ENCODE measurements at places on chromosomes 7 and 10. TPM values are rescaled to one million over a fixed set of nuclear protein-coding genes. Genes with fewer than 3 reads are reported as not detected.

The KLF6 gene
- total RNA-seq: 236 TPM

The PDK4 gene
- not detected for total RNA-seq

The IDI2 gene
- not detected for total RNA-seq

- DNase-seq: no peak
These were observed 631.0 kb upstream of the ANKRD30A start for GRCh38 chr10:36494371-36494770.

DNA sequence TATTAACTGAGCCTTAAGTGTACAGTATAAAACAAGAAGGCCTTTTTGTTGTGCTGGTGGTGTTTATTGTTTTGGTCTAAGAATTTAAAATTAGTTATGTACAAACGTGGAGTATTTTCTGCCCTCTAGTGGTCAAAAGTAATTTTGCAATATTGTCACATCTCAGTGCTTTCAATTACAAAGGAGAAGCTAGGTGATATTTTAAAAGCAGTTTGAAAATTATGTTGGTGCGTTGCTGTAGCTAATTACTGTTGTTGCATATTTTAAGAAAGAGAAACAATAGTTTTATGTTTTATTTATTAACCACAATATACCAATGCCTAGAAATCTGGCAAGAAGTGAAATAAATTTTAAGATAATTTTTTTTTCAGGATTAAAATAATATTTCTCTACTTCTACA is 11.4 kb downstream of the NPVF start:
- DNase-seq: no peak

- DNase-seq: no peak
These were observed 4.2 kb upstream of the OR2A2 start for GRCh38 chr7:144105211-144105610.

The AOC1 gene
- not detected for total RNA-seq

The NRG3 gene
- not detected for total RNA-seq

DNA sequence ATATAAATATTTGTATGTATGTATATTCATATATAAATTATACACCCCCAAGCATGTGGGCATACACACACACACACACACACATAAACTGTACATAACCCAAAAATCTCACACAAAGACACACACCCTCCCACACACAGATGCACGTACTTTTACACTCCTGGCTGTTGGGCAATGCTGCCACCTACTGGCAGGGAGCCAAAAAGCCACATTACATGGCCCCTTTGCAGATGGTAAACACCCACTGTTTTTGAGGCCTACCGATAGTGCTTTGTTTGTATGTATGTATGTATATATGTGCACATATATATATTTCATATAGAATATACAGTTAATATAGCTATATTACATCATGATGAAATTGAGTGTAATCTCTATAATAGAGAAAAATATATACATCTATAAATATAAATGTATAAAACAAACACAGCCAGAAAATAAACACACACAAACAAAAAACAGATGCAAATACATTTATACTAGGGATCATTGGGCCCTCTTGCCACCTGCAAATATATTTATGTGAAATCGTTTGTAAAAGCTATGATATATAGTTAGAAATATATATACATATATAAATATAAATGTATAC is 120.1 kb upstream of the ACBD5 start:
- DNase-seq: peak; percentile 78

DNA sequence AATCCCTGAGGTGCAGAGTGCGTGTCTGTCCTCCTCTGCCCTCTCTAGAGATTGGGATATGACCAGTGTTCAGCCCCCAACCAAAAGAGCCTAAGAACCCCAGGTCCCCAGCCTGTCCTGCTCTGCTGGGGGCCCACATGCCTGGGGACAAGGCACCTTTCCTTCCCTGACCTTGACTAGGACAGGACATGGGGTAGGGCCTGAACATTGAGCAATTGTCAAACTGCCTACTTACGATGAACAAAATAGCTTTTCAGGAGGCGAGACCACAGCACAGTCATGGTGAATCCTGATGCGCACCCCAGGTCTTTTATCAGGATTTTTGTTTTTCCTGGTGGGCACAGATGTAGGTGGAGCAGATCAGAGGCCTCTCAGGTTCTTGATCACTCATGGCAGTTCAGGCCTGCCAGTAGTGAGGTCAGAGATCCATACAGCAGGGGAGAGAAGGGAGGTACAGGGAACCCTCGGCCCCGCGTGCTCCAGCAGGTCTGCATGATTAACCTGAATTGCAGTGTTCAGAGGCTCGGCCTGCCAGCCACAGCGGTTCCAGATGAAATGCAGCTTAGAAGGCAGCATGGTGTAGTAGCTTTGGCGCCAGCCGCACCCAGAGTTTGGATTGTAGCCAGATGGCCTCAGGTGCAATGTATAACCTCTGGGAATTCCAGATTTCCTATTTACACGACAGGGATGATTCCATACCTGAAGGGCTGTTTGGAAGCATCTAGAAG is 191.3 kb downstream of the CUX1 start:
- DNase-seq: no peak

The CFAP46 gene
- not detected for total RNA-seq

GRCh38 chr10:28925121-28925663 is 247.9 kb downstream of the BAMBI start:
- no peak for DNase-seq

The ZSCAN25 gene
- total RNA-seq: 26.5 TPM

- DNase-seq: no peak
These were observed 166.7 kb downstream of the NRF1 start for GRCh38 chr7:129777993-129778769.

The MMRN2 gene
- total RNA-seq: not detected

DNA sequence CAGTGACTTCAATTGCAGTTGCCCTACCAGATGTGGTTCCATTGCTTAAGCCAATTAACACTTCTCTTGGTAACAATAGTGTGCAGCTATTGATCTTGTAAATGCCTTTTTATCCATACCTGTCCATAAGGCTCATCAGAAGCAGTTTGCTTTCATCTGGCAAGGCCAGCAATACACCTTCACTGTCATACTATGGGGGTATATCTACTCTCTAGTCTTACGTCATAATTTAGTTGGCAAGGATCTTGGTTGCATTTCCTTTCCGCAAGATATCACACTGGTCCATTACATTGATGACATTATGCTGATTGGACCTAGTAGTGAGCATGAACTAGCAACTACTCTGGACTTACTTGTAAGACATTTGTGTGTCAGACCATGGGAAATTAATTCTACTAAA is 17.7 kb upstream of the ZNF365 start:
- no peak for DNase-seq

- DNase-seq: no peak
These were observed 6.4 kb upstream of the PRTFDC1 start for GRCh38 chr10:24958721-24959381.

GRCh38 chr7:79272066-79272669 is 181.3 kb downstream of the MAGI2 start:
- DNase-seq: no peak

The TMEM213 gene
- not detected for total RNA-seq

- no peak for DNase-seq
These were observed 2.6 kb downstream of the CDHR1 start for GRCh38 chr10:84196941-84197340.

The FBXL13 gene
- 0.43 TPM for total RNA-seq

- no peak for DNase-seq
These were observed 12.7 kb upstream of the AKR1B10 start for GRCh38 chr7:134514663-134515062.

DNA sequence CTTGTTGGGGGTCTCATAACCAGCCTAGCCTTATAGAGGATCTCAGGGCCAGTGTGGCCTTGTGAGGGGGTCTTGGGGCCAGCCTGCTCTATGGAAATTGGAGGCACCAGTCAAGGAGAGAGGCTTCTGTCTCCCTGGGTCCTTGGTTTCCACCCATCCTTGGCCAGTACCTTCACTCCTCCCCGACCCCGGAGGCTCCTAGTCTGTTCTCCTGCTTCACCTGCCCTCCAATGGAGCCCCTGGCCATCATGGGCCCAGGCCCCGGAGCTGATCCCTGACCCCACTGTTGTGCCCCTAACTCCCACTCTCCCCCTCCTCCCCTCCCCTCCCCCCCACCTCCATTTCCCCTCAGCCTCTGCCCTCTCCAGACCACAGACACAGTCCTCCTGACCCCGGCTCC is 29.7 kb downstream of the RASGEF1A start:
- DNase-seq: no peak

DNA sequence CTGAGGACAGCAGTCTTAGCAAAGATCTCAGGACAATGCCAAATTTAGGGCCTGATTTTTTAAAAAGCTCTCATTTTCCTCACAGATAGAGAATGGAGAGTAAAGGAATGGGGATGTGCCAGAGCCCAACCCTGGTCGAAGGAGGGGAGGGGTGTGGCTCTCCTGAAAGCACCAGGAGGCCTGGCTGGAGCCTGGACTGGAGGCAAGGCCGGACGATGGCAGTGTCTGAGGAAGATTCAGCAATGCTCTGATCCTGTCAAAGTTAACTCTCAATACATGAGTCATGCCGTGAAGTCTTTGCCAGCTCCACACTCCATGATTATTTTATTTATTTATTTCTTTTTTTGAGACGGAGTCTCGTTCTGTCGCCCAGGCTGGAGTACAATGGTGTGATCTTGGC is 108.3 kb downstream of the UPF2 start:
- no peak for DNase-seq

- no peak for DNase-seq
These were observed 82.7 kb downstream of the CPXM2 start for GRCh38 chr10:123808906-123809305.

DNA sequence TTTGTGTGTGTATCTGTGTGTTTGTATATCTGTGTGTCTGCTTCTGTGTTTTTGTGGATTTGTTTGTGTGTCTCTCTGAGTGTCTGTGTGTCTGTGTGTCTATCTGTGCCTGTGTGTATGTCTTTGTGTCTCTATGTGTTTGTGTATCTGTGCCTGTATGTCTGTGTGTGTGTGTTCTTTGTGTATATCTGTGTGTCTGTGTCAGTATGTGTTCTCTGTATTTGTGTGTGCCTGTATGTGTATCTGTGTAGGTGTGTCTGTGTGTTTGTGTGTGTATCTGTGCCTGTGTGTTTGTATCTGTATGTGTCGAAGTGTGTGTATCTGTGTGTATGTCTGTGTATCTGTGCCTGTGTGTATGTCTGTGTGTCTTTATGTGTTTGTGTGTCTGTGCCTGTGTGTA is 118.2 kb downstream of the SH2D4B start:
- DNase-seq: no peak

The CTAGE4 gene
- 1.7 TPM for total RNA-seq

GRCh38 chr7:105298439-105298894 is 90.3 kb downstream of the SRPK2 start:
- no peak for DNase-seq

GRCh38 chr7:93043385-93043985 is 74.3 kb downstream of the SAMD9 start:
- DNase-seq: peak; percentile 74
